Retinal pigment epithelial cell (primary cell): ENCODE measurements at places on chromosomes 5 and 9.
A peak's percentile ranks its signal among the peaks of the same experiment; 100 is the strongest.

GRCh38 chr9:5510360-5510931 is at the start of gene PDCD1LG2:
TSS of gene PDCD1LG2 (plus strand) at chr9:5510531. CDS start at chr9:5522547, 12,016 bp downstream.
- DNase-seq: no peak

- DNase-seq: peak; percentile 12
Observed at GRCh38 chr5:146565764-146566367, 49.9 kb upstream of the GPR151 start.

GRCh38 chr5:128466554-128466953 is 71.5 kb downstream of the FBN2 start:
- DNase-seq: no peak

DNA sequence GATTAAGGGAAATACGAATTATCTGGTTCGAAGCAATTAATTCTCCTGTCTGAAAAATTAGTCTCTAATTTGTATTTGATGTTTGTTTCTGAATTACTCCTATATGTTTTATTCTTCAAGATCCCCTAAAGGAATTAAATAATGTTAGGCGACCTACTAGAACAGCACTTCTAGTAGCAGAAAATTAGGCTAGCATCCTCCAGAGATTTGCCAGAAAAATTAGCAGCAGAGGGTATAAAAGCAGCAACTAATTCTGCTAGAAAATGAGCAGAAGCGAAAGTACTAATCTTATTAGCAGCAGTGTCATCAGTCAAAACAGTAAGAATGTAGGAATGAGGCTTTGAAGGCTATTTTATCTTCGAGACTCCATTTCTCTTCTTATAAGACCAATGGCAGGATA is 114.3 kb upstream of the PJA2 start:
- DNase-seq: no peak

DNA sequence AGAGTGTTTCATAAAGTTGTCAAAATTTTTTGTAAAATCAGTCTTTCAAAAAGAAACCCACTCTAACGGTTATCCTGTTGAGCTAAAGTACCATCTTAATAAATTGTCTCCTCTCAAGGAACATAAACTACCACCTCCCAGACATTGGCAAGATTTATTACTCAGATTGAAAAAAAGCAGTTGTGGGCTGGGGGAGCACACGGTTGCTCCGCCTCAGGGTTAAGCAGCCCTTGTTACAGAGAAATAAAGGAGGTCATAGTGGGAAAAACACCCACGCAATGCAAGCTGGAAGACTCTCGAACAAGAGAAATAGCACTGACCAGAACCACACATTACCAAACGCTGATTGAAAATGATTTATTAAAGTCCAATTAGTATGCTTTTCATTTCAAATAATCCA is 165.3 kb downstream of the LPAR1 start:
- DNase-seq: no peak

DNA sequence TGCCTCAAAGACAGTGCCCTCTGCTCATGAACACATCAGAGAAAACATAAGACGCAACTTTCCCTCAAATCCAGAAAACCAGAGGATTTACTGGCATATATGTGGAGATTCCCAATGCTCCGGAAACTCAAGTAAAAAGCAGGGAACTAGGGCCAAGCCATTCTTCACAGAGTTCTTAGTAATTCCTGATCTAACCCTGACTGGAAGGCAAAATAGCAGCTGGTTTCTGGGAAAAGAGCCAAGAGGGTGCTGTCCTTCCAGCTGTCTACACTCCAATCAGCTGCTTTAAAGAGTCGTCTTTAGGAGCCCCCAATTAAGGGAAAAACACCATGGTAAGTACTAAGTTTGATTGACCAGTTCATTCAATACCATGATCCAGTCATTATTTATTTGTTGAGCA is 49.6 kb downstream of the GNA14 start:
- no peak for DNase-seq

GRCh38 chr5:124948062-124948753 is 201.8 kb upstream of the ZNF608 start:
- peak; percentile 58 for DNase-seq

- peak; percentile 47 for DNase-seq
Observed at GRCh38 chr9:77427256-77427927, 220.7 kb downstream of the GNA14 start.

DNA sequence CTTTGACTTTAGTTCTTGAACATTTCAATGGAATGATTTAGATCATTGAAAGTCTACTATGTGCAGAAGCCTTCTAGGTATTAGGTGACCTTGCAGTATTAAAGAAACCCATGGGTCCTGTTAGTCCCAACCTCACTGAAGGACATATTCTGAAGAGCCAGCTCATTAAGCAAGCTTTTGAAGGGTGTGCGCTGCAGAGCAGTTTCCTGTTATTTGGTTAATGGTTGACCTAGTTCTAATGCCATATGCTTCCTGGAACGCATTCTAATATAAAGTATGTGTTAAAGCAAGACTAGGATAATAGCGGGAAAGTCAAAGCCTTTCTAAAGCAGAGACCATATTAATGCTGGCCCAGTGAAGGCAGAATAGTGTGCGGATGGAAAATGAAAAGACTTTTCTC is 20.1 kb downstream of the ZNF462 start:
- DNase-seq: no peak

DNA sequence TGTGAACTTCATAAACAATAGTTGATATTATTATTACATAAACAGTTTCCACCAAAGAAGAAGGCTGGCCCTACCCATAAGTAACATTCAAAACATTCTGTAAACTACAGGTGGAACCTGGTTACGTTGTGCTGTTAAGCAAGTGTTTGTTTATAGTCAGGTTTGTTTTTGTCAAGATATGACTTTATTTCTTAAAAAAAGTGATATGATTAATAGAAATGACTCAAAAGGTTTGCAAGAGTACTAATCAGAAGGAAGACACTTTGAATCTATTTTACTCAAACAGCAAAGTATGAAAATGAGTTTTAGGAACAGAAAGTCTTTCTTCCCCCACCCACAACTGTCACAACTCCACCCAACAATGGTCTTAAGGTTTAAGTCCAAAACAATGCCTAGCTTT is 220.8 kb downstream of the PLK2 start:
- DNase-seq: no peak

- no peak for DNase-seq
Observed at GRCh38 chr5:17269201-17269600, 51.8 kb downstream of the BASP1 start.

- DNase-seq: no peak
Observed at GRCh38 chr9:126523611-126524111, 90.1 kb upstream of the LMX1B start.

- DNase-seq: no peak
Observed at GRCh38 chr9:31702957-31703356, 681.5 kb upstream of the ACO1 start.

DNA sequence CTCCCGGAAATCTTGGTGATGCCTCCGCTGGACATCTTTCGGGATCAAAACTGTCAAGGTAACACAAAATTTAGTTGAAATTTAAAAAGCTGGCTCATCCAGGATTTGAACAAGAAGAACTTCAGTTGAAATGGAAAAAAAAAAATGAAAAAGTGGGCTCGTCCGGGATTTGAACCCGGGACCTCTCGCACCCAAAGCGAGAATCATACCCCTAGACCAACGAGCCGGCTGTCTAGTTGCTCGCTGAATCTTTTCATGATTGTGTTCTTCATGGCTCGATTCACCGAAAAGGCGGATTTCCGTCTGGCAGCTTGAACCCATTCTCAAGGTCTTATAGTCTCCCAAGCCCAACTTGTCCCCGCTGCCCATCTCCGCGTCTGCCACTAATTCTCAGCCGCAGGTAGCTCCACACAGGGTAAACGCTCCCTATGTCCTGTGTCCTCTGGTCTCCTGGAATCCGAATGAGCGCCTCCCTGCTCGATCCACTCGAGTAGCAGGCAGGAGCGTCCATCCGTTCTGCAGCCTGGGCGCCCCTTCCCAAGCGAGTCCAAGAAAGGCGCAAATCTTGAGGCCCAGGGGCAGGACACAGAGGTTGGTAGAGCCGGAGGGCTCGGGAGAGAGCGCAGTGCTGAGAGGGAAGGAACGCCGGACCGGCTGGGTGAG is 16.2 kb downstream of the TRIM7 start:
- DNase-seq: no peak

- DNase-seq: peak; percentile 14
Observed at GRCh38 chr5:18281947-18282581, 647.8 kb downstream of the TAF11L14 start.

DNA sequence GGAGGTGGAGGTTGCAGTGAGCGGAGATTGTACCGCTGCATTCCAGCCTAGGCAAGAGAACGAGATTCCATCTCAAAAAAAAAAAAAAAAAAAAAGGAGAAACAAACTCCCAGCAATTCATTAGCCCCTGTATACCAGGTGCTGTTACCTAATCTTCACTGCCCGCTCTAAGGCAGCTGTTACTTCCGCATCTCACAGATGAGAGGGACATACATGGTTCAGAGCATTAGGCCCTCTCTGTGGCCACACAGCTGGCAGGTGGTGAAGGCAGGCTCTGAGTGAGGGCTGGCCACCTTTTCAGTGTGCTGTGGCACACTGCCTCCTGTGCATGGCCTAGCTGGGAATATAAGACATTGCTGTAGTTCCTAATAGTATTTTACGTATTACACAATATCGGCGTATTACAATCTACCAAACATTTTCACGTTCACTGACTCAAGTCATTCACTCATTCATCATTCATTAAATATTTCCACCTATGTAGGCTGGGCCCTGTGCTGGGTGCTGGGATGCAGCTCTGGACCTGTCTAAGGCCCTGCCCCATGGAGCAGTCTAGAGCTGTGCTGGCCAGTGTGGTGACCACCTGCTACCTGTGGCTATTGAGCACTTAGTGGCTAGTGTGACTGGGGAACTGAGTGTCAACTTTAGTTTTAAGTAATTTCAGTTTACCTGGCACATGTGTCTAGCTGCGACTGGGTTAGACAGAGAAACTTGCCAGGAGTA is 35.8 kb downstream of the RGS3 start:
- DNase-seq: no peak

GRCh38 chr9:129573977-129574376 is 46.9 kb downstream of the C9orf50 start:
- no peak for DNase-seq

DNA sequence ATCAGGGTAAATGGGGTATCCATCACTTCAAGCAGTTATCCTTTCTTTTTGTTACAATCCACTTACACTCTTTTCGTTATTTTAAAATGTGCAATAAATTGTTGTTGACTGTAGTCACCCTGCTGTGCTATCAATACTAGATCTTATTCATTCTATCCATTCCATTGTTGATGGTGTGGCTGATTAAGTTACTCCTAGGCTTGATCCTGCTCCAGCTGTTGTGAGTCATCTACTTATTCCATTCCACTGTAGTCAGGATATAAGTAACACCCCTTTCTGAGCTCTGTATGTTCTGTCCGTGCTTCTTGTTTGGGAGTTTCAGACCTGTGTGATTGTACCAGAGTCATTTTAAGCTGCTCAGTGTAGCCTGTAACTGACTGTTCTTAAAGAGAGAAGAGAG is 122.5 kb upstream of the RUSC2 start:
- peak; percentile 75 for DNase-seq

- DNase-seq: no peak
Observed at GRCh38 chr5:18395126-18396110, 761.2 kb downstream of the TAF11L14 start.

DNA sequence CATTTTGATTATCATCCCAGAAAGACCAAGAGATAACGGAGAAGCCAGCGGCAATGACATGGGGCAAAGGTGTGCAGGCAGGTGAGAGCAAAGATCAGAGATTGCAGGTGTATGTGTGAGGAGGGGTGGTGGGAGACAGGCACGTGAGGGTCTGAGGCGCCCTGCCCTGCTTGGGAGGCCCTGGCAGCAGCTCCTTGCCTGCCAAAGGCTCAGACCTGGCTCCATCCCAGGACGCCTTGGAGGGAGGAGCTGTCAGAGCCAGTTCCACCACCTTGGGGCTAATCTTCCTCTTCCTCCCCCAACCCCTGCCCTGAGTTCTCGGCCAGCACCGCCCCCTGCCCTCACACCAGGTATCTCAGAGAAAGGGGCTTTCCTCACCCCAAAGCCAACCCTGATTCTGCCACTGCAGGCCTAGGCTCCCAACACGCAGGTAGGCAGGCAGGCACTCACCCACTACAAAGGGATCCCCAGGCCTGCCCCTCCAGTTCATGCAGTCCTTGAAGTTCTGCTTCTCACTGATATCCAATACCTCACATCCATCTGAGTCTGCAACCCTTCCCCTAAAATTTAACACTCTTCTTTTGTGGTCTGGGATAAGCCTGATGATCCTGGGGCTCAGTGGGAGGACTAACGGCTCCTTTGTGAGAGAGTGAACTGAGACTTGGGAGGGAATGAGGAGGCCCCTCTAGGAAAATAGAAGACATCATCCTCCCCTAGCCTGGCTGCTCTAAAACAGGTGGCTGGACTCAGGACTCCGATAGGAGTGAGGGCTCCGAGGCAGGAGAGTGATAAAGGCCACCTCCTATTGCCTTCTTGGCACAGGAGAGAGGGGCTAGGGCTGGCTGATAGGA is 1.8 kb downstream of the AQP3 start:
- DNase-seq: no peak

- DNase-seq: no peak
Observed at GRCh38 chr5:167773668-167774301, 517.7 kb upstream of the WWC1 start.

GRCh38 chr5:102700120-102700831 is 54.8 kb upstream of the PAM start:
- DNase-seq: no peak

DNA sequence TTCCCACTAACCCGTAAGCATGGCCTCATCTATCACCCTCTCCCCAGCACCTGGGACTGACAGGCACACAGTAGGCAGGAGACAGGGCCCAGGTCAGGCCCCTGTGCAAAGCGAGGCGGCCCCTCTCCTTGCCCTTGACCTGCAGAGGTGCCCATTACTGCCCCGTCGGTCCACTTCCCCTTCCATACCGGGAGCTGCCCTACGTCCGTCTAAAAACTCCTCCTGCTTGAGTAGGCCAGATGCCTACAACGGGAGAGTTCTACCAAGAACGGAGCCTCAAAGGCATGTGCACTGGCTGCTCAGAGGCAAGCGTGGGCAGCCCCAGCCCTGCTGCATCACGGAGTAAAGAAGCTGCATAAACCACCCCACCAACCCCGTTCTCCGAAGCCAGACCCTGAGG is 4.6 kb upstream of the DPH7 start:
- no peak for DNase-seq

- DNase-seq: peak; percentile 63
Observed at GRCh38 chr9:114521846-114522245, 16.6 kb upstream of the WHRN start.

DNA sequence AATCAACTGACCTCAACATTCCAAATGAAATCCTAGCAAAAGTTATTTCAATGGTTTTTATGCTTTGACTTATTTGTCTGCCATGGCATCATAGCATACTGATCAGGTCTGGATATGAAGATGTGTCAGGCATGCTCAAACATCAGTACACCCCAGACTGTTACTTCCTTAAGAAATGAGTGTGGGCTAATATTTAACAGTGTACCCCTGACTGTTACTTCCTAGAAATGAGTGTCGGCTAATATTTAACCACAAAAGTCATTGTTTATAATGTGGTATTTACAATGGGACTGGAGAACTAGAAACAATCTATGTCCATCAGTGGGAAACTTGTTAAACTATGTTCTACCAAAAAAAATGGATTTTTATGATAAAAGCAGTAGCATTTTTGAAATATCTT is 38.1 kb upstream of the HNRNPA0 start:
- DNase-seq: no peak

- DNase-seq: peak; percentile 18
Observed at GRCh38 chr5:96483878-96484277, 50.8 kb upstream of the PCSK1 start.
